NCI-H510A treated with DMSO at 0.1 percent for 48 hours (cell line): ENCODE measurements at places on chromosomes 12 and 14.

DNA sequence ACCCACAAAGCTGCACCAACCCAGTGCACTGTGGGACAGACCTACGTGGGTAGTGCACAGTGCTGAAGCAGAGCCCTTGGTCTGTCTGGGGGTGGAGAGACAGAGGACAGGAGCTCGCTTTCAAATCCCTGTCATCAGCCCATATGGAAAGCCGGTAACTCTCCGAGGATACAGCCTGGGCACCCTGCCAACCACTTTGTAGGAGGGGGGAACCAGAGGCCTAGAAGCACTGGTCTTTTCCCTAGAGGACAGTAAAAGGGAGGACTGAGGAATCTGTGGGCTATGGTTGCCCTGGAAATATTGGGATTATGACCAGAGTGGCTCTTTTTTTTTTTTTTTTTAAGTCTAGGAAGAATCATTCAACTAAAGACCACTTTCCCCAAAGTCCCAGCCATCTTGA, 74.3 kb downstream of the MAP3K9 start:
- no peak for DNase-seq

DNA sequence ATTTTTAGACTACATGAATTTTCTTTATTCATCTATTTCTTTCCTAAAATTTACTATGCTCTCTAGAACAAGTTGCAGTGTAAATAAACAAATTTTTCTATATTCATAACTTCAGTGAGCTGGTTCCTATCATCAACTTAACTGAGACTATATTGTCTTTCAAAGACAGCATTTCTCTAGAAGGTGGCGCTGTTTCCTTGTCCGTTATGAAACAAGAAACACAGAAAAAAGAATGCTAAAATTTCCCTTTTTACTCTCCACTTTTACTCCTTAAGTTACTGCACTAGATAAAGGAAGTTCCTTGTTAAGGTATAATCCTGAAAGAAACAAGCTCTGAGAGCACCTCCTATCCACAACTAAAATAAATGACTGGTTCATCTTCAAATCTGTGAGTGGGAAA, 8.2 kb upstream of the CLEC2A start:
- DNase-seq = no peak

DNA sequence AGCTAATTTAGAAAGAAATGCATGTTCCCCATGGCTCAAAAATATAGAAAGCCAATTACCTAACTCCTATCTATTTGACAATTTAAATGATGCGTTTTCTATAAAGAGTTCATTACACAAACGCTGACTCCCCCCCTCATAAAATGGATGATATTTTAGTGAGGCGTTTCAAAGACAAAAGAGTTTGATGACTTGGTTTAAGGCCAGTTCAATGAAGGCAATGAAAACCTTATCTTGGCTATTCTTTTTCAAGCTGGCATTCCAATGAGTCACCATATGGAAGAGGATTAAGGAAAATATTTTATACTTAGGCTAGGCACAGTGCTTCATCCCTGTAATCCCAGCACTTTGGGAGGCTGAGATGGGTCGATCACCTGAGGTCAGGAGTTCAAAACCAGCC, 62.7 kb downstream of the HMGA2 start:
- DNase-seq = no peak

DNA sequence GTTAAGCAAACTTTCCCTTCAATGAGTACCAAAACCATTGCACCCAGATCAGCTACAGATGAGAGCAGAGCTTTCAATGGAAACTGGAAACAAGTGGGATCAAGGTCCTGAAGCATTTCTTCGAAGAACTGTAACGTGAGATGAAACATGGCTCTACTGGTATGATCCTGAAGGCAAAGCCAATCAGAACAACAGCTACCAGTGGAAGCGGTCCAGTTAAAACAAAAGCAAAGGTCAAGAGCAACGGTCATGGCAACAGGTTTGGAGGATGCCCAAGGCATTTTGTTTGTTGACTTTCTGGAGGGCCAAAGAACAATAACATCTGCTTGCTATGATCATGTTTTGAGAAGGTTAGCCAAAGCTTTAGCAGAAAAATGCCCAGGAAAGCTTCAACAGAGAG, 137.9 kb upstream of the CPSF6 start:
- peak; percentile 20 for DNase-seq

GRCh38 chr12:121536054-121536898, 44.5 kb downstream of the KDM2B start:
- peak; percentile 83 for DNase-seq

DNA sequence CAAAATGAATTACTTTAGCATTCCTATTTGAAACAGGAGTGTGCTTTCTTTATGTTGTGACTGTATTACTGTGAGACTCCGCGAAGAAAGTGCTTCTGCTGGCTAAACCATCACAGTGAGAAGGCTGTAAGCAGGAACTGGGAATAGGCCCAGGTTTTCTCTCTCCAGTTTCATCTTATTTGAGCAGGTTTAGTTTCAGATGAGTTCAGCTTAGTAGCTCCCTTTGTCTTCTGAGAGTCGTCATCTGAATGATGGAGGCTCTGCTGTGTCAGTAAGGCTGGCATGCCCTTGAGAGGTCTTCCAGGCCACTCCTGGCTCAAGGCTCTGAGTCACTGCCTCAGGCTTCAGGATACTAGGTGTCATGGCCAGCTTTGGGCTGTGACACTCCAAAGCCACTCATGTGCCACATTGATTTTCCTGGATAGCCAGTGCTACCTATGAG, 205.6 kb upstream of the RGS6 start:
- DNase-seq = no peak

GRCh38 chr14:51129130-51129529, 34.2 kb upstream of the TRIM9 start:
- DNase-seq = no peak

DNA sequence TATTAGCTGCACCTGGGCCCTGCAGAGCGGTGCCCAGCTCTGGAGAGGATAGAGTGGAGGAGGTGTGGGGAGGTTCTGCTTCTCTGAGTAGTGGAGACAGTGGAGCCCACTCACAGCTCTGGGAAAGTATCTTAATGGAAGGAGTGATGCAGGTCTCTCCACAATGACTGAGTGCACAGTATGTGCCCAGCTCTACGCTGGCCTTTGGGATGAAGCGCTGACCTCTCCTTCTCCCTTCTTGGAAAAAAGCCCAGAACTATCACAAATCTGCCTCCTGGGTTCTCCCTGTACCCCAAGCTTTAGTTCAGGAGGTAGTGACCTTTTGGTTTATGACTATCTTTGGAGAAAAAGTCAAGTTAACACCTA, 495 bp upstream of the KRT3 start:
- DNase-seq = no peak

- no peak for DNase-seq
Measured at GRCh38 chr14:65495196-65495595, 82.7 kb downstream of the FUT8 start.
